ENCODE measurements at places on chromosomes 4 and X.

- DNase-seq, result no peak
Observed at GRCh38 chrX:111507933-111508332, 3.5 kb upstream of the SERTM2 start.

GRCh38 chr4:15479089-15479912 lies 9.6 kb downstream of the CC2D2A start:
- DNase-seq, result peak; percentile 86

DNA sequence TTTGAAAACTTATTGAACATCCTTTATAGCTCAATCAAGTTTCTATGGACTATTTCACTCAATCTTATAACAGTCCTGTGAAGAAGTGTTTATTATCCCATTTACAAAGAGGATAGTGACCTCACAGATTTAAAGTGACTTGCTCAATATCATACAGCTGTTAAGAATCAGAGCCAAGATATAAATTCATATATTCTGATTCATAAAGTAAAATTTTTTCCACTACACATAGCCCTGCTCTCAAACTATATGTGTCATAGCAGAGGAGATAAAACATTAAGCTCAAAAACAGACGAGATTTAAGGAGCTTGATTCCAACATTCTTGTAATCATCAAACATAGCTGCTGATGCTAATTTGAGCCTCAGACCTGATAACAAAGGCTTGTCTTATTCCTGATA lies 226.8 kb downstream of the CAMK2D start:
- no peak for DNase-seq

DNA sequence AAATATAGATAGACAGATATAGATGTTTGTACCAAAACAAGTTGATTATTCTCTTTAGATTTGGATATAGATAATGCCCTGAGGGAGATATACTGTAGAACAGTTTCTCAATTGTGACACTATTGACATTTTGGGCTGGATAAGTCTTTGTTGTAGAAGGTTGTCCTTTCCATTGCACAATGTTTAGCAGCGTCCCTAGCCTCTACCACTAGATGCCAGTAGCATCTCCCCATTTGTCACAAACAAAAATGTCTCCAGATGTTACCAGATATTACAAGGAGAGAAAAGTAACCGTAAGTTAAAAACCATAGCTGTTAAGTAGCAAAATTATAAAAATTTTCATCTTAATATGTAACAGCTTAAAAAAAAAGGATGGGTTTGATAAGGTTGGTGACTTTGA lies 2595.3 kb downstream of the ARAP2 start:
- DNase-seq, result peak; percentile 58

DNA sequence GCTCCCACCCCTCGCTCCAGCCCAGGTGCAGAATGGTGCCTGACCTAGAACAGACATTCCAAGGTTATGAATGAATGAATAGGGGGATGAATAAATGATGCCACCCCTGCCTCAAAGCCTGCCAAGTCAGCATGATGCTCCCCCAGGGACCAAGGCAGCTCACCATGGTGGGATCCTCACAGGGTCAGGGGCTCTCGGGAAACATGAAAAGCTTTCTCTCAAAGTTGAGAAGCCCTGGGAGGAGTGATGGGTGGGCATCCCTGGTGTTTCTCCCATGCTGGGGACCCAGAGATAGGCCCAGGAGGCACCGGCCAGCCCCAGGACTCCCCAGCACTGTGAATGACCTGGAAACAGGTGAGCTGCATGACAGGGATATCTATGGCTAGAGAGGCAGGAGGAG lies 58.9 kb downstream of the HTRA3 start:
- no peak for DNase-seq

DNA sequence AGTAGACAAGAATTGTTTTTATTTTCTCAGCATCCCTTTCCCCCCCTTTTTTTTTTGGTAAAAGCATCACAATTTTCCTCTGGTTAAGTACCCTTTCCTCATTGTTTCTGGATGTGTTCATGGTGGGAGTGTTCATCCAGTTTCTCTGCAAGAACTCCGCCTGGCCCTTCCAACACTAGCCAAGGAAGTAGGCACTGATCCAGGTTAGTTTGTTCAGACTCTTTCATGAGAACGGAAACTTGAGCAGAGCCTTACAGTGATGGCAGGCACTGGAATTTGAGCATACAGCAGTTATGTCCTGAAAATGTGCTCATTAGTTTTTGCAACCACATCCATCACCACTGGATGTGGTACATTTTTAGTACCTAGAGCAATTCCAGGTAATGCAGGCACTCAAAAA lies 336.1 kb upstream of the BOD1L1 start:
- DNase-seq, result no peak

- DNase-seq, result no peak
Observed at GRCh38 chrX:155891446-155892210, 10.5 kb downstream of the VAMP7 start.

GRCh38 chrX:39577985-39578869 lies 519.5 kb downstream of the BCOR start:
- DNase-seq, result no peak

DNA sequence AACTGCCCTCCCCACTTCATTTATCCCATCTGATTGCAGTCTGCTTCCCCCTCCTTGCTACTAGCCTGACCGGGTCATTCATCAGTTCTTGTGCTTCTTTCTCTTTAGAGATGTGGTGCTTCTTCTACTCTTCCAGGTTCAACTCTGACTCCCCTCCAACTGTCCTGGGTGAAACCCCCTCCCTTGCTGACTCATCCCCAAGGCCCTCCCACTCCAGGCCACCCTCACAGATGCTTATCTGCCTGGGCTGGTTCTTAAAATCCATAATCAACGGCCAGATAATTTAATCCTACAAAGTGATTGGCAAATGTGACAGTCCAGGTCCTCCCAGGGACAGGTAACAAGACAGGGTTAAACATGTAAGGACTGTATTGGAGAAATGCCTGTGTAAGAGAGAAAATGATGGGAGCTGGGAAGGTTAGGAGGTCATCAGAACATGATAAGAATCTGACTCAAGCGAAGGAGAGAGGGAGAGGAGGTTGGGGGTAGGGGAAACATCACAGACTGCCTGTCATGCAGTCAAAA lies 182.8 kb upstream of the C1QTNF7 start:
- no peak for DNase-seq

- DNase-seq, result no peak
Observed at GRCh38 chrX:51215266-51215665, 117.4 kb upstream of the NUDT10 start.
